ENCODE measurements at places on chromosomes 5 and 9.

- DNase-seq = no peak
Measured at GRCh38 chr5:172550096-172550765, 90.8 kb upstream of the NEURL1B start.

GRCh38 chr9:81599837-81600236 is 89.5 kb downstream of the TLE1 start:
- no peak for DNase-seq

DNA sequence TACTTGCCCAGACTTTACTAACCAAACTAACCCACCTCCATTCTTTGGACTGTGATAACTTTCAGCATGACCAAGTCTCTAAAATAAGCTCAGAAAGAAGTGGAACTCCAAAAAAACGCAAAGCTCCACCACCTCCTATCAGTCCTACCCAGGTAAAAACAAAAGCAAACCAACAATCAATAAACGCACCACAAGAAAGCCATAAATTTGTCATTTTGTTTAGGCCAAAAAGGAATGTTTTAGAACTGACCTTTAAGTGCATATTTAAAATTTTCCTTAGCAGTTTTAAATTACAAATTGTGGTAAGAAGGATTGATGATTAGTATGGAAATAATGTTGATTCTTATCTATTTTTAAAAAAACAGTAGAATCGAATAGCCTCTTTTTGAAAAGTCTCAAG is 25.5 kb upstream of the TTC23L start:
- no peak for DNase-seq

- DNase-seq = no peak
Measured at GRCh38 chr5:163163858-163164257, 273.5 kb upstream of the CCNG1 start.

- DNase-seq = no peak
Measured at GRCh38 chr9:9847750-9848149, 765.1 kb downstream of the PTPRD start.

DNA sequence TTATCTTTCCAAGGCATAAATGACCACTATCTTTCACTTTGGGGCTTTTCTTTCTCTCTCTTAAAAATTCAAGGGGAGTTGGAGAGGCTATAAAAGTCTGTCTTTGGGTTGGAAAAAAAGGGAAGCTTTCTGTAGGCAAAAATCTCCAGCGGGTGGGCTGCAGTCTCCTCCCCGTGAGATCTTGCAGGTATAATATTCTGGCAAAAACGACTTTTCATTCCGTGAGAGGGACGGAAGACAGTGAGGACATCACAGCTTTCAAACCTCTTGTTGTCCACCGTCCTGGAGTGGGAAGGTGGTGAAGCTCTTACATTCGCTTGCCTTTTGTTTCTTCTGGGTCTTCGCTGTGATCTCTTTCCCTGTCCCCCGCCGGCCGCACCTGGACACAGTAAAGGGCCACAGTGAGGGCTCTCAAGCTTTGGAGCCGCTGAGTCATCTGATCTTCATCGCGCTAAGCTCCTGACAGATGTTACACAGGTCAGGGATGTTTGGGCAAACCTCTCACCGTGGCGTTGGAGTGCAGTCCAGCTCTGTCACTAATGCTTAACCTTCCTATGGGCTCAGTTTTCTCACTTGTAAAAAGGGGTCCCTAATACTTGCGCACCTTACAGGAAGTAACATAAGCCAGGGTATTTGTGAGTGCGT is 61.9 kb upstream of the MEGF10 start:
- DNase-seq = no peak

GRCh38 chr5:109945097-109945678 is 255.5 kb downstream of the MAN2A1 start:
- DNase-seq = no peak

DNA sequence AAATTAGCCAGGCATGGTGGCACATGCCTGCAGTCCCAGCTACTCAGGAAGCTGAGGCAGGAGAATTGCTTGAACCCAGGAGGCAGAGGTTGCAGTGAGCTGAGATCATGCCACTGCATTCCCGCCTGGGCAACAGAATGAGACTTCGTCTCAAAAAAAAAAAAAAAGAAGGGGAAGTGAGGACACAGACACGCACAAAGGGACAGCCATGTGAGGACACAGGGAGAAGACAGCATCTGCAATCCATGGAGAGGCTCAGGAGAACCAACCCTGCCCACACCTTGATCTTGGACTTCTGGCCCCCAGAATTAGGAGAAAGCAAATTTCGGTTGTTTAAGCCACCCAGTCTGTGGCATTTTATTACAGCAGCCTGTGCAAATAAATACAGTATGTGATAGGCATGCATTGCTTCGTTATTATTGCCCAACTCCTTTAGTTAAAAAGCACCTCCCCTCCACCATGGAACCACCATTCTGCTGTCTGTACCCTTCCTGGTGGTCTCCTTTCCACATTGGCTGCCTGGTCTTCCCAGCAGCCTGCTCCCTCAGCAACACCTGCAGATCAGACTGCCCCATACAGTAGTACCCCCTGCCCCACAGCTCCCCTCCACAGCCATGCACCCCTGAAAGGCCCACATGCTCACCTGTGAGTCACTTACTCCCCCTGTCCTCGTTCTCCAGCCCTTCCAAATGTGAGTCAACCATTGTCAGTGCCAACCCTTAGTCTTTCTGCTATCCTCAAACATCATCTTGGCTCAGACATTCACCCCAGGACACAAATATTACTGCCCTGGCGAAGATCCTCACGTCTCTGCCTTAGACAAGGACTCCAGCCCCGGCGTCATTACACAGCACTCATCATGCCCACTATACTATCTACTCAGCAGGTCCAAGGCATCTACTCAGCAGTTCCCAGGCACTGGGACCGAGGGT is 128.8 kb downstream of the ROR2 start:
- DNase-seq = no peak

Data from PC-9 (cell line).